ENCODE measurements at places on chromosomes 11 and 22.

- DNase-seq: no peak
Observed at GRCh38 chr11:18016789-18017188, 3.9 kb upstream of the SERGEF start.

GRCh38 chr22:46362934-46363515 is 27.5 kb downstream of the TRMU start:
- DNase-seq: no peak

- no peak for DNase-seq
Observed at GRCh38 chr11:119375337-119376196, 5.9 kb downstream of the USP2 start.

DNA sequence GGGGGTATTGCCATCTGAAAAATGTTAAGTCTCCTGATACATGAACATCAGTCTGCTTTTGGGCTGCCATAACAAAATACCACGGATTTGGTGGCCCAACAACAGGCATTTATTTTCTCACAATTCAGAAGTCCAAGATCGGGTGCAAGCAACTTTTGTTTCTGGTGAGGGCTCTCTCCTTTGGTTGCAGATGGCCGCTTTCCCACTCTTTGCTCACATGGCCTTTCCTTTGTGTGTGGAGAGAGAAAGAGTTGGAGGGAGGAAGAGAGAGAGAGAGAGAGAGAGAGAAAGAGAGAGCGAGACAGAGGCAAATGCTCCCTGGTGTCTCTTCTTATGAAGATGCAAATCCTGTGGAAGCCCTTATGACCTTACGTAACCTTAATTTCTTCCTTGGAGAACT is 2.5 kb upstream of the KRTAP5-2 start:
- DNase-seq: no peak

GRCh38 chr11:106161775-106162634 is 84.5 kb downstream of the AASDHPPT start:
- DNase-seq: no peak

Data from HTR-8/SVneo (cell line).